Activated T-helper 9 cell treated with anti-CD3 and anti-CD28 coated beads, Interleukin-2, amount 50 U/mL, for 16 hours (primary cell): ENCODE measurements at places on chromosomes 13 and 19.

DNA sequence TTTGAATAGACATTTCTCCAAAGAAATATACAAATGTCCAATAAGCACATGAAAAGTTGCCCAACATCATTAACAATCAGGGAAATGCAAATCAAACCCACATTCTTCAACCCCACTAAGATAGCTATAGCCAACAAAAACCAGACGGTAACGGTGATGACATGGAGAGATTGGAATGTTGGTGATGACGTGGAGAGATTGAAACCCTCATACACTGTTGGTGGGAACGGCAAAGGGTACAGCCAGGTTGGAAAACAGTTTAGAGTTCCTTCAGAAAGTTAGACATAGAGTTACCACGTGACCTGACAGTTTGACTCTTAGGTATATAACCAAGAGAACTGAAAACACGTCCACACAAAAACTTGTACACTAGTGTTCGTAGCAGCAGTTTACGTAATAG is 48.1 kb downstream of the TNFRSF19 start:
- no peak for DNase-seq

GRCh38 chr13:48496271-48497161 is 36.4 kb downstream of the RCBTB2 start:
- no peak for DNase-seq

- no peak for DNase-seq
Measured at GRCh38 chr19:53808710-53809125, 15.4 kb downstream of the NLRP12 start.

DNA sequence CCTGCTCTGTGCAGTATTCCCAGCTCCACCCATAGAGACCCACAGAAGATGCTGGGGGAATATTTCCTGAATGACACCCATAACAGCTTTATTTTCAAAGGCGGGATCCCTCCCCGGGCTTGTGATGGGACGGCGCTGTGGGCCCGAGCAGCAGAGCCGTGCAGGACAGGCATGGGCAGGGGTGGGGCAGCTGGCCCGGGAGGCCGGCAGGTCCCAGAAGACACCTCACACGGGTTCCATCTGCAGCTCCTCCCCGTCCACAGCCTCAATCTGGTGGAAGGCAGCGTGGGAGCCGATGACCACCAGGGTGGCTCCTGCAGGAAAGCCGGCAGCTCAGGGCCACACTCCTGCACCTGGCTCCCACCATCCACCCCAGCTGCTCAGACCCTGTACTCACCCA is 2.5 kb downstream of the RABAC1 start:
- no peak for DNase-seq

GRCh38 chr19:35090506-35091214 is 25.0 kb upstream of the FXYD3 start:
- no peak for DNase-seq

GRCh38 chr13:90898811-90899210 is 448.7 kb upstream of the MIR17HG start:
- DNase-seq = no peak

- DNase-seq = no peak
Measured at GRCh38 chr19:14439014-14439413, 5.9 kb downstream of the PKN1 start.

DNA sequence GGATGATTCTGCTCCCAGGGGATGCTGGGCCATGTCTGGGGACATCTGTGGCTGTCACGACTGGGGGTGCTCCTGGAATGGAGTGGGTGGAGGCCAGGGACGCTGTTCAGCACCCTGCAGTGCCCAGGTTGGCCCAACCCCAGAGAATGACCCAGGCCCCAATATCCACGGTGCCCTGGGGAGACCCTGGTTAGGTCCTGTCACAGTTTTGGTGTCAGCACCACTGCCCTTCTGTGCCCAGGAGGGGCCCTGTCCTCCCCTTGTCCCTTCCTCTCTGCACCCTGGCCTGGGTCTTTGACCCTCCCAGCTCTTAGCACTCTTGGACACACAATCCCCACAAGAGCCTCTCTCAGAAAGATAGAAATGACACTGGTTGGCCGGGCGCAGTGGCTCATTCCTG is 85.3 kb downstream of the GADD45B start:
- no peak for DNase-seq

- no peak for DNase-seq
Measured at GRCh38 chr19:1349211-1349610, 34.5 kb upstream of the NDUFS7 start.

DNA sequence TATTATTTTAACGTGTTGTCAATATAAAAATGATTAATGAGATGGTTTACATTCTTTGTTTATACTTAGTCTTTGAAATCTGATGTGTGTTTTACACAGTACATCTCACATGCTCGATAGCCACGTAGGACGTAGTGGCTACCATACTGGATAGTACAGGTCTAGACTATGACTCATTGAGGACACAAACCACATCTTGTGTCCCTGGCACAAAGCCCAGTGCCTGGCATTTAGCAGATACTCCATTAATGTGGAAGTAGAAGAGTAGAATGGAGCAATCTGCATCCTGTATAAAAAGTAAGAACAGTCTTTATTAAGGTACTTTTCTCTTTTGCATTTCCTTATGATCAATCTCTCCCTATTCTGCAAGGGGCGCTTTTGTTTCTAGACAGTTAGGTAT is 49.0 kb upstream of the FRY start:
- no peak for DNase-seq

GRCh38 chr19:31289976-31290375 is 59.3 kb downstream of the TSHZ3 start:
- DNase-seq = no peak

- peak; percentile 25 for DNase-seq
Measured at GRCh38 chr13:74132776-74133656, 1.2 kb downstream of the KLF12 start.

DNA sequence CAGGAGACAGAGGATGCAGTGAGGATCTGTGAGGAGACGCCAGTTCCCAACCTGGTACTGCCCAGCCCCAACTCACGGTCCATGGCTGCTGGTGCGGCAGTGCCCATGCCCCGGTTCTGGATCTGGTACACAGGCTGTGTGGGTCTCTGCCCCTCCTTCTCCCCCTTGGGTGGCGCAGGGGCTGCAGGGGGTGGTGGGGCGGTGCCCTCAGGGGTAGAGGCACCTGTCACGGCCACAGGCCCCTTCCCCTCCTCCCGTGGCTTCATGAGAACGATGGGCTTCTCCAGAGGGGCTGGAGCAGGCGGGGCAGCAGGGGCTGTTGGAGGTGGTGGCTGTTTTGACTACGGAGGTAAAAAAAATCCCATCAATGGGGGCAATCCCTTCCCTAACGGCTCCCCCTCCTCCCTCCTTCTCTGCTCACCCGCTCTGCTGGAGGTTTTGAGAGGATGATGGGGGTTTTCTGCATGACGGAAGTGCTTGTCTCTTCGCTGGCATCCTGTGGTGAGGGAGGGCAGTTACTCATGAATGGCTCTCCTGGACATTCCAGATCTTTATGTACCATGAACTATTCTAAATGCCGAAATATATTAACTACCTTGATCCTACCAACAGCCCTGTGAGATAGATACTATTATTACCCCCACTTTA is 7.1 kb downstream of the SMG9 start:
- DNase-seq = no peak

GRCh38 chr19:13847407-13848339 is 29.3 kb upstream of the NANOS3 start:
- peak; percentile 75 for DNase-seq
